ENCODE measurements at places on chromosomes 16 and 17. TPM values are rescaled to one million over a fixed set of nuclear protein-coding genes. Genes with fewer than 3 reads are reported as not detected.

RPH3AL gene
- 5.4 TPM for total RNA-seq

KPNB1 gene
- 589 TPM for total RNA-seq

TBC1D3B gene
- 0.86 TPM for total RNA-seq

SCN4A gene
- 0.07 TPM for total RNA-seq

P4HB gene
- total RNA-seq, result 1,197 TPM

TBC1D3L gene
- total RNA-seq, result 1.2 TPM

HOXB2 gene
- 5.1 TPM for total RNA-seq

CHST5 gene
- total RNA-seq, result not detected

SLC16A6 gene
- 0.14 TPM for total RNA-seq

COQ7 gene
- 23.8 TPM for total RNA-seq

SLC47A1 gene
- total RNA-seq, result 11.6 TPM

CDH5 gene
- total RNA-seq, result 512 TPM

KRTAP4-4 gene
- total RNA-seq, result not detected

SYT17 gene
- total RNA-seq, result 0.49 TPM

CHMP6 gene
- 19.1 TPM for total RNA-seq

ZSCAN10 gene
- total RNA-seq, result not detected

MRPS34 gene
- 91.0 TPM for total RNA-seq

CACNG1 gene
- not detected for total RNA-seq

MEOX1 gene
- total RNA-seq, result not detected

SLC38A8 gene
- total RNA-seq, result not detected

CLDN7 gene
- total RNA-seq, result 26.8 TPM

KRT25 gene
- not detected for total RNA-seq

WSCD1 gene
- total RNA-seq, result 37.3 TPM

RUNDC1 gene
- total RNA-seq, result 12.5 TPM

TBC1D26 gene
- total RNA-seq, result not detected

LITAFD gene
- not detected for total RNA-seq

ORC6 gene
- total RNA-seq, result 16.0 TPM

KRTAP3-1 gene
- not detected for total RNA-seq

EPOP gene
- 2.6 TPM for total RNA-seq

ST6GALNAC2 gene
- total RNA-seq, result 0.66 TPM

NPIPA8 gene
- not detected for total RNA-seq

KCNJ16 gene
- not detected for total RNA-seq

Measured in pulmonary artery endothelial cell (primary cell).